A549 (cell line): ENCODE measurements at places on chromosomes 2 and 18. TPM values are rescaled to one million over a fixed set of nuclear protein-coding genes. Genes with fewer than 3 reads are reported as not detected.

Gene GCKR
- polyA plus RNA-seq = 0.10 to 0.30 TPM (median 0.25 TPM) in 3 replicates

- DNase-seq = peak; percentile 27
Observed at GRCh38 chr2:233912691-233913423, 4.3 kb upstream of the TRPM8 start.

GRCh38 chr2:113679457-113679856, 52.4 kb downstream of the RABL2A start:
- DNase-seq = no peak

DNA sequence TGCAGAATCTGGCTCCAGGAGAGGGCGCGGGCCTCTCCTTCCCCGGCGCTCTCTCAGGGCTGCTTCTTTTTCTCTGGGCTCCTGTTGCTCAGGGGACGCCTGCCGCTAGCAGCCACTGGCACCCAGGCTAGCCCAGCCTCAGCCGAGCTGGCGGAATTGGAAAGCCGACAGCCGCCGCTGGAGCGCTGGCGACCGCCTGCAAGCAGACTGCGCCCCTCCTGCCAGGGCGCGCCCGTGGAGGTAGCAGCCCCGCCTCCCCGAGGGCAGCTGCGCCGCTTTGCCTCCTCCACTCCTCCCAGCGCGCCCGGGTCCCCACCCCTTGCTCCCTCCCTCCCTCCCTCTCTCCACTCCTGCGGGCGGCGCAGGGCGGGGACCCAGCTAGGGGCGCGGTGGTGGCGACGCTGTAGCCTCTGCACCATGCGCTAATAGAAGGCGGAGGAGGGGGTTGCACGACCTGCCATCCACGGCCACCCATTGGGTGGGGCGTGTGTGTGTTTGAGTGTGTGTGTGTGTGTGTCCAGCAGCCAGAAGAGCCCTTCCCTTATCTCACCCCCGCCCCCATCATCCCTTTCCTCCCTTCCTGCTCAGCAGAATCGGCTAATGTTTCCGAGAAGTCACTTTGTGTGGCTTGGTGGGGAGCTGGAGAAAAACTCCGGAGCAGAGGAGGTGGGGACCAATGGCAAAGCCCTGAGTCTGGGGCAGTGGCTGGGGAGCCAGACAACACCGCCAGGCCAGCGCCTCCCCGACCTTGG, at the start of gene SCN9A:
TSS of gene SCN9A (minus strand) at position 209 of the 752 bp plus-strand sequence. CDS start 64,188 bp downstream, outside the sequence.
- DNase-seq = peak; percentile 92

- DNase-seq = no peak
Observed at GRCh38 chr2:207133820-207134519, 31.8 kb downstream of the KLF7 start.
